Effector memory CD8-positive, alpha-beta T cell (primary cell): ENCODE measurements at places on chromosomes 11 and 22.

DNA sequence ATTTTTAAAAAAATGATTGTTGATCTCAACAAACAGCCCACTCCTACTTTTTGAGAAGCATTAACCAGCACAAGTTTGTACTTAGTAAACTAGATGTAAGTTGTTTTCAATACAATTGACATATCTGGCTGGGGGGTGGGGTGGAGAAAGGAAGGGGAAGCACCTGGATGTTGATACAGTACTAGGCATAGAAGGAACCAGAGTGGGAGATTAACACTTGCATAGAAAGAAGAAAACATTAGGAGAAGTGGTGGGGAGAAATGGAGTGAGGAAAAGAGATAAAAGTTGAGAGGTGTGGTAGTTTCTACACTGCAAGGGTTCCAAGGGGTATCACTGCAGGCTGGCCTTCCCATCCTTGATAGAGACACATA is 10.6 kb upstream of the GAB2 start:
- no peak for DNase-seq

GRCh38 chr11:122642472-122642922 is 13.0 kb upstream of the UBASH3B start:
- DNase-seq = no peak

DNA sequence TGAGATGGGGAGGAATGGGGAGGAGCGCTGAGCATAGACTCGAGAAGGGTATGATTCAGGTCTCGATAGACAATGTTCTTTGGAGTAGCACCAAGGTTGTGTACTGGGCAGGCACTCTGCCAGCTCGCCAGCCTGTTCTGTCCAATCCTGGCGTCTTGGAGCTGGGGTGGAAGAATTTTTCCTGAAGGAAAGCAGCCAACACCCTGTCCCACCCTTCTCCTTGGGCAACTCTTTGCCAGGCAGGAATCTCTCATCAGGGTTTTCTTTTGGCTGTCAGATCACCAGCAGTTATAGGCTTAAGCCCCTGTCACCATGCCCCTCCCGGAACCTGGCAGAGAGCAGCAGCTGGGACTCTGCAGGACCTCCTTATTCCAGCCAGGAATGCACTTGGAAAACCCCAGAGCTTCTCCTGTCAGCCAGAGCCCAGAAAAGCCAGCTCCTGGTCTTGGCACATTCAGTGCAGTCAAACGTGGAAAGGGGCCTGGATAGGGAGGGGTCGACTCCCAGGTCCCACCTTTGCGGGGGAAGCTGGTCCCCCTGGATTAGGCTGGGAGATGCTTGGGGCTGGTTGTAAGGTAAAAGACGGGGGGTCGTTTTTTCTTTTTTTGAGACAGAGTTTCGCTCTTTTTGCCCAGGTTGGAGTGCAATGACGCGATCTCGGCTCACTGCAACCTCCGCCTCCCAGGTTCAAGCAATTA is 14.4 kb upstream of the SPTBN2 start:
- DNase-seq = no peak

GRCh38 chr11:1836011-1836945 is 1.5 kb downstream of the SYT8 start:
- no peak for DNase-seq

DNA sequence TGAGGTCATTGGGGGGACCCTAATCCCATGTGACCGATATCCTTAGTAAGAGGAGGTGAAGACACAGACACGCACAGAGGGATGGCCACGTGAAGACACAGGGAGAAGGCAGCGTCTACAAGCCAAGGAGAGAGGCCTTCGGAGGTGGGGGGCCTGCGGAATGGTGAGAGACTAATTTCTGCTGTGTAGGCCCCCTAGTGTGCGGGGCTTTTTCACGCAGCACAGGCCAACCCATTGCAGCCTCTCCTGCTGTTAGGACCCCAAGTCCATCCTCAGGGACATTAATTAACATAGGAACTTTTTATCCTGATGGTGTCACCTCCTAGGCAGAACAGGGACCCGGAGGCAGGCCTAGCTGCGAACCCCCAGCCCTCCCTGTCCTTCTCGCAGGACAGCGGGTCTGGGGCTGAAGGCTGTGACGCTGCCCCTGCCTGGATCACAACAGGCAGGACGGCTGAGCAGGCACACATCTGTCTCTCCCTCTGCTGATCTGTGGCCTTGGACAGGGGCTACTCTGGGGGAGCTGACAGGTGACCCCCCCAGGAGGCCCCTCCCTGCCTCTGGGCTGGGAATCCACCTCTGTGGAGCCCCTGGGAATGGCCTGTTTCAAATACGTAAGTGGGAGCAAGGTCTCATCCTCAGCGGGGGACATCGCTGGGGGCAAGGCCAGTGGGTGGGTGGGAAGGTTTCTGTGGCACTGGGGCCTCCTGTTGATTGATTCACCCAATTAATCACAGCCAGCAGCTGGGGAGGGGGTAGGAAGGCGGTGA is 7.9 kb downstream of the ASCL2 start:
- no peak for DNase-seq

GRCh38 chr22:24207264-24208011 is 26.2 kb downstream of the SUSD2 start:
- DNase-seq = no peak

DNA sequence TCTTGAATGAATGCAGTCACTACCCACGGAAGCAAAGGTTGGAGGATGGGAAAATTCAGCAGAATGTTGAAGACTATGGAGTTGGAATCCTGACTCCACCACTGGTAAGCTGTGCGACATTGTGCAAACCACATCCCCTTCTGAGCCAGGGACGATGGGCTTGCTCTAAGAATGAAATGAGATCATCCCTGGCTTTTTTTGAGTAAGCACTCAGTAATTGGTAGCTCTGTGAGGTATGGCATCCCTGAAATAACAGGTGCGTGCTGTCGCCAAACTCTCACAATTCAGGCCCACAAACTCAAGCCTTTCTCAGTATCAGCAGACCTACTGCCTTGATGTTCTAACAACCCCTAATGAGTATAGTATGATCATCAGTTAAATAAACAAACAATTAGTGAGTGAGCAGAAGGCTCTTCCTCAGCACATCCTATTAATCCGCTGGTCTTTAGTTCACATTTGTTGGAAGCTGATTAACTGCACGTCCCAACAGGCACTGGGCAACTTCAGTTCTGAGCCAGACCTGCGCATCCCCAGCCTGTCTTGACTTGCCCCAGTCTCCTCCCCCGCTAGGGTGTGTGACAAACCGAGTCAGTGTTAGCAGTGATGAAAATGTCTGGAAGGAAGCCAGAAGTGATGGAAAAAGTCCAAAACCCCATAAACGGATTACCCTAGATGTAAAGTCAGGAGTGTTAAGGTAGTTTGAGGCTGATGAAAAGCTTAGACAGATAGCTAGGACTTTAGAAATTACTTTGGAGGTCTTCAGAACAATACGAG is 235.5 kb downstream of the GRIK4 start:
- DNase-seq = no peak

DNA sequence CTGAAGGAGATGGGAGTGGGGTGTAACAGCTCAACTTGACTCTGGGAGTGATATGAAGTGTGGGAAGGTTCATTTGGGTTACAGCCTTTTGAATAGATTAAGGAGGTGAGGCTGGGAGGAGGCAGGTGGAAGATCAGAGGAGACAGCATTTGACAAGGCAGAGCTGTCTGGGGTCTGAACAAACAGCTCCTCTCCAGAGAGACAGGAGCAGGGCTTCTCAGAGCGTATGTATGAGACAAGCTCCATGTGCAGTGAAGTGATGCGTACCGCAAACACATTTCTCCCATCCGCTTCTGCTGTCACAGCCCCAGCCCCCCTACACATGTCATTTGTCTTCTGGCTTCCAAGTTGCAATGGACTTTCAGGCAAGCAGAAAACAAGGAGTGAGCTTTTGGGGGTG is 137.1 kb upstream of the E2F8 start:
- DNase-seq = no peak

- DNase-seq = no peak
These were observed 30.3 kb downstream of the TNKS1BP1 start for GRCh38 chr11:57294225-57295131.

DNA sequence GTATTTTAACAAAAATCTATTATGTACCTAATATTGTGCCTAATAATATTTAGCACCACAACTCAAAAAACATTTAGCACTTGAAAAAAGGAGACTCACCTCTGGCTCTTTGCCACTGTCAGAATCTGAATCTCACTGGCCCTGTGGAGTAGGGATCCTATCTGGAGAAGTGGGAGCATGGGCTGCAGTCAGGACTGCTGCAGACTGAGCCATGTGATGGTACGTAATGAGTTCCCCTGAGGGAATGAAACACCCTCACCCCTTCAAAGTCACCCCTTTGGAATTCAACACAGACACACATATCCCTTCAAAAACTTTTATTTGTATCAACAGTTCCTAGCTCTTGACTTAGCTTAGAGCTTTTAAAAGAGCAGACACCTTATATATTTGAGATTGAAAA is 6.5 kb downstream of the PTPMT1 start:
- DNase-seq = no peak

- no peak for DNase-seq
These were observed 541.9 kb upstream of the CCDC90B start for GRCh38 chr11:83827940-83828554.

- no peak for DNase-seq
These were observed 26.9 kb upstream of the APOBEC3A start for GRCh38 chr22:38930512-38930911.

- DNase-seq = no peak
These were observed 2.9 kb downstream of the GRIA4 start for GRCh38 chr11:105612771-105613170.

DNA sequence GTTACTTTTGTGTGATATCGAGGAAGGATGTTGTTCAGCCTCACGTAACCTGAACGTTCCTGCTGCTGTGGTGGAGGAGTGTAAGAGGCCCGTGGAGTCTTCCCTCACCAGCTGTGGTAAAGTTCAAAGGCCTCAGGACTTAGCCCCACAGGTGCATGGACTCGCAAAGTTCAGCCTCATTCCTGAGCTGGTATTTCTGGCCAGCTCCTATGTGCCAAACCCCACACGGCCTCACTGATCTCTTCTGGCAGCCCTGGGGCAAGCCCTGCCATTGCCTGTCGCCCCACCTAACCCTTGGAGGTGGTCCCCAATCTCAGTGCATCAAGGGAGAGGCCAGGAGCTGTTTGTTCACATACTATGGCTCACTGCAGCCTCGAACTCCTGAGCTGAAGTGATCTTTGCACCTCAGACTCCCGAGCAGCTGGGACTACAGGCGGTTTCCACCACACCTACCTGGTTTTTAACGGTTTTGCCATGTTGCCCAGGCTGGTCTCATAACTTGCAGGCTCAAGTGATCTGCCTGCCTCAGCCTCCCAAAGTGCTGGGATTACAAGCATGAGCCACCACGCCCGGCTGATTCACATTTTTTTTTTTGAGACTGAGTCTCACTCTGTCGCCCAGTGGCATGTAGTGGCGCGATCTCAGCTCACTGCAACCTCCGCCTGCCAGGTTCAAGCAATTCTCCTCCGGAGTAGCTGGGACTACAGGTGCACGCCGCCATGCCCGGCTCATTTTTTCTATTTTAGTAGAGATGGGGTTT is 2.2 kb downstream of the PHRF1 start:
- DNase-seq = no peak

DNA sequence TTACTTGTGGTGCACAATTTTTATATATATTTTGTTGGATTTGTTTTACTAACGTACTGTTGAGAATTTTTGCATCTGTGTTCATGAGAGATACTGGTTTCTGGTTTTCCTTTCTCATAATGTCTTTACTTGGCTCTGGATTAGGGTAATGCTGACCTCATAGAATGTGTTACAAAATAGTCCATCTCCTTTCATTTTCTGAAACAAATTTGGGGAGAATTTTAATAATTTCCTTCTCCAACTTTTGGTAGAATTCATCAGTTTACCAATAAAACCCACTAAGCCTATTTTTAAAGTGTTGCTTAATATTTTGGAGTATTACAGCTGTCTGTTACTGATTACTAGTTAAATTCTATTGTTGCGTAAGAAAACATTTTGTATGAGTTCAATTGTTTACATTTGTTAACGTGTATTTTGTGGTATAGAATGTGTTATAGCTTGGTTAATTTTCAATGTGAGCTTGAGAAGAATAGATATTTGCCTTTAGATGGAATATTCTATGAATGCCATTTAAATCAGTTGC is 11.5 kb downstream of the TRIM22 start:
- DNase-seq = no peak

DNA sequence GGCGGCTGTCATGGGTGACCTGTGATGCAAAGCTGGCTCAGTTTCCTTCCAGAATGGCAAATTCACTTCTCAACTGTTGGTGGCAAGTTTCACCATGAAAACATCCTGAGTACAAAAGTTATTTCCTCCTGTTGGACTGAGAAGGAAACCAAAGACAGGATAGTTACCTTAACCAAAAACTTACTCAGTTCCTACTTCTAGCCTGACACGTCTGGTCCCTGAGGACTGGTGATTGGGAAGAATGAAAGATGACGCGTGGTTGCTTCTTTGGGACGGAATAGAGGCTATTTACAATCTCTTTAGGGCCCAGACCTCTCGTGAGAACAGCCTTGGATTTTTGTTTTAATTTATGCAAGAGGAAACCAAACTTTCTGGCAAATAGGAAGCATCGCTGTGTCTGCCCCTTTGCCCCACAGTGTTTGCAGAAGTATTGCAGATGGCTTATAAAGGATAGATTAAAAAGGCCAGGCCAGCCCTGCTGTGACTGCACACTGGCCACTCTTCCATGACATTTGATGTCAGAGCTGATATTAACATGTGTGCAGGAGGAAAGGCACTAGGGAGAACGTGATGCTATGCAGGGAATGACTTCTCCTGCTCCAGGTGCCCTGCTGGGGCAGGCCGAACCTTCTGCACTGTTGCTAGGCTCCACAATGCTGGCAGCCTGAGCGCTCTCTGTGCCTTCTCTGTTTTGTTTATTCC is 7.6 kb downstream of the VPS26B start:
- no peak for DNase-seq

- no peak for DNase-seq
These were observed 81.5 kb upstream of the CLDN5 start for GRCh38 chr22:19605508-19606331.

DNA sequence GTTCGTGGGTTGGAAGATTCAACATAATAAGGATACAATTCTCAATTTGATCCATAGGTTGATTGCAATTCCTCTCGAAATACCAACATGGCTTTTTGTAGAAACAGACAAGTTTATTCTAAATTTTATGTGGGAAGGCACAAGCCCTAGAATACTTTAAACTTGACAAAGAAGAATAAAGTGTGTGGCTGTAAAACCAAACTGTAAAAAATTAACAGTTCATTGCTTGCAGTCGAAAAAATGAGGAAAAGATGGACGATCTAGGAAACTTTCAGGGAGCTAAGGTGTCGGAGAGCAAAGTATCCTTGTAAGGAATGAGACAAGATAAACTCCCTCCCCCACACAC is 1.0 kb upstream of the GLB1L3 start:
- DNase-seq = no peak

GRCh38 chr11:117230286-117230961 is 1.4 kb downstream of the PCSK7 start:
- peak; percentile 49 for DNase-seq

- no peak for DNase-seq
These were observed 122.8 kb upstream of the MTNR1B start for GRCh38 chr11:92846491-92847125.
